Right renal pelvis (tissue), 4 donors: ENCODE measurements at places on chromosomes 13 and 19. TPM values are rescaled to one million over a fixed set of nuclear protein-coding genes. Genes with fewer than 3 reads are reported as not detected.

DNA sequence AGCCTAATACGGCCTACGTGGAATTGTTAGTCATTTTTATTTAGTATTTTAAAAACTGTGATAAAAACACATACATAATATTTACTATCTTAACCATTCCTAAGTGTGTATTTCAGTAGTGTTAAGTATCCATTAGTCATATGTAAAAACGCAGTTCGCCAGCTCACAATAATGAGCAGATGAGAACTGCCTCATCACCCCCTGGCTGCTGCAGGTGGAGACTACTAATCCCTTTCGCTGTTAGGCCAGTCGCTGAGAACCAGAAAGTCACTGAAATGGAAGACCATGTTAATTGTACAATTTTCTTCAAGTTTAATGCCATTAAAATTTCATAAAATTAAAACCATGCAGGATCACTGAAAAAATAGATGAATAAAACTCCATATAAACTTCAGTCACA is 1.6 kb downstream of the ESD start:
- no peak for DNase-seq

Gene IPO5
- polyA plus RNA-seq, result 178 TPM

DNA sequence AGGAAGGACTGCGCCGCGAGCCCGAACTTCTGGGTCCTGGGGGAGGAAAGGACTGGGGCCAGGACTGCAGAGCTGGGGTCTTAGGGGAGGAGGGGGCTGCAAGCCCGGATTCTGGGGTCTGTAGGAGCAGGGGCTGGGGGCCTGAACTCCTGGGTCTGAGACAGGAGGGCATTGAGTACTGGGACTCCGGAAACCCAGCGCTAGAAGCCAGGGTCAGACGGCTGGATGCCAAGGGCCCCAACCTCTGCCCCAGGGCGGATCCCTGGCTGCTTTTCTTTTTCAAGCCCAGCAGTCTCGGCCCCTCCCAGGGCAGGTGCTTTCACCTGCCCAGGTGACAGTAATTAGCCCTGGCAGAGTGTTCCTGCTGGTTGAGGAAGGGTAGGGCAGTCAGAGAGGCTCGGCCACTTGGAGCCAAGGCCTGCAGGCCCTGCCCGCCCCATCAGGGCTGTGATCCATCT is 2.3 kb downstream of the MYH14 start:
- no peak for DNase-seq

GRCh38 chr19:7355151-7355820 is 6.5 kb downstream of the ARHGEF18 start:
- DNase-seq, result no peak
